ENCODE measurements at places on chromosomes 5 and 9.

DNA sequence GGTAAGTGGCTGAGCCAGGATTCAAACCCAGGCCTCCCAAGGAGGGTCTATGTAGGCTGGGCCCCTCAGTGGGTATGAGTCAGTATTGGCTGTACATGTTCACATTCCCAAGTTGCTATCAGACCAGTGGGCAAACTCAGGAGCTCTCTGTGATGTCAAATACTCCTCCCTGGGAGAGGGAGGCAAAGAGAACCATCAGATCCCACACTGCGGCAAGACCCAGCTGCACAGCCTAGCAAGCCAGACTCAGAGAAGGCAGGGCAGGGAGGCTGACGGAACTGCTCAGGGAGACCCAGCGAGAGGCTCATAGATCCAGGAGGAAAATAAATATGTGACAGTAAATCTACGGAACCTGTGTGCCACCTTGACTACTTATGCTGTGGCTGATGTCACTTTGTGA is 42.6 kb upstream of the SAP30L start:
- no peak for DNase-seq

DNA sequence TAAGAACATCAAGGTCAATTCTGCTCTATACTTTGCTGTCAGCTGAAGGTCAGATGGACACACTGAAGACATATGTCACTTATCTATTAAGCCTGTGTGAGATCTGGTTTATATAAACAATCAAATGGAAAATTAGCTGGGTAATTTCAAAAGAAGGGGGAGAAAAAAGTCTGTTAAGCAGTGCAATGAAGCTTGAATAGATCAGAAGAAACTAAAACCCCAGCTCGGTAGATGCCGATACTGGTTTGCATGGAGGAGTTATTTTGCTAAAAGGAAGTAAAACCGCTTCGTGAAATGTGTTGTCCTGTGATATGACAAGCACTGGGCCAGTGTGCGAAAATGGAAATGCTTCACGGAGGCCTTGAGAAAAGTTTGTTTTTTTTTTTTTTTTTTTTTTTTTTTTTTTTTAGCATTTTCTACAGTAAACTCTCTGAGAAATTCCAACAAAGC is 148.8 kb downstream of the MEF2C start:
- DNase-seq = no peak

- no peak for DNase-seq
Observed at GRCh38 chr9:106312906-106313305, 550.1 kb upstream of the ZNF462 start.

GRCh38 chr5:94276048-94276447 is 342.4 kb downstream of the KIAA0825 start:
- no peak for DNase-seq

DNA sequence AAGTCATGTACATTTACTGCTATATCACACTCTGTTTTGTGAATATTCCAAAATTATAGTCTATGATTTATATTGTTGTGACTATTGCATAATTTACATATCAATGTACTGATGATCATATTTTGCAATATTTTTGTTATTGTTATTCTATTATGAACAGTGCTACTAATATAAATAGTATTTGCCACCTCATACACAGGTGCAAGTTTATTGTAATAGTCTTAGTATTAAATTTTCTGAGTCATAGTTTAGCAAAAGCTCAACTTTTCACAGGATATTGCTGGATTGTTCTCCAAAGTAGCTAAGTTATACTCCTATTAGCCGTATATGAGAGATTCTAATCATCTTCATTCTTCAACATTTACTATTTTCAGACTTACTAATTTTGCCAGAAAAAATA is 124.7 kb downstream of the TMC1 start:
- DNase-seq = no peak
